NCI-H82 (cell line): ENCODE measurements at places on chromosomes 16 and 17.

GRCh38 chr16:88329726-88330700 lies 52.7 kb upstream of the ZNF469 start:
- DNase-seq, result no peak

DNA sequence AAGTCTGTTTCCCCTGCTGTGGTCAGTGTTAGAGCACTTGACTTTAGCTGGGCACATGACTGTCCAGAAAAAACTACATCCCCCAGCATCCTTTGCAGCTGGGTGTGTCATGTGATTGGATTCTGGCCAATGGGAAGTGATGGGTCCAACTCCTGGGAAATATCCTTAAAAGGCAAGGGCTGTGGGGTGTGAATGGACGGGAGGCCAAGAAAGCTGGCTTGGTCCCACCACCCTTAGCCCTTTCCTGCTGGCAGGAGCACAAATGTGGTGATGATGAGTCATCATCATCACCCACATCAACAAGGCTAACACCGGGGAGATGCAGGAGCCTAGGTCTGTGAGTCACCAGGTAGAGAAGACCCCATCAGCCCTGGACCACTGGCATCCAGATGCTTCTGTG lies 341.7 kb downstream of the C16orf95 start:
- peak; percentile 44 for DNase-seq

- no peak for DNase-seq
Measured at GRCh38 chr16:580946-581498, 8.8 kb upstream of the RAB40C start.

- DNase-seq, result peak; percentile 69
Measured at GRCh38 chr17:731644-732066, 741 bp upstream of the TLCD3A start.

GRCh38 chr17:43003542-43004172 lies 2.9 kb upstream of the IFI35 start:
- peak; percentile 56 for DNase-seq

DNA sequence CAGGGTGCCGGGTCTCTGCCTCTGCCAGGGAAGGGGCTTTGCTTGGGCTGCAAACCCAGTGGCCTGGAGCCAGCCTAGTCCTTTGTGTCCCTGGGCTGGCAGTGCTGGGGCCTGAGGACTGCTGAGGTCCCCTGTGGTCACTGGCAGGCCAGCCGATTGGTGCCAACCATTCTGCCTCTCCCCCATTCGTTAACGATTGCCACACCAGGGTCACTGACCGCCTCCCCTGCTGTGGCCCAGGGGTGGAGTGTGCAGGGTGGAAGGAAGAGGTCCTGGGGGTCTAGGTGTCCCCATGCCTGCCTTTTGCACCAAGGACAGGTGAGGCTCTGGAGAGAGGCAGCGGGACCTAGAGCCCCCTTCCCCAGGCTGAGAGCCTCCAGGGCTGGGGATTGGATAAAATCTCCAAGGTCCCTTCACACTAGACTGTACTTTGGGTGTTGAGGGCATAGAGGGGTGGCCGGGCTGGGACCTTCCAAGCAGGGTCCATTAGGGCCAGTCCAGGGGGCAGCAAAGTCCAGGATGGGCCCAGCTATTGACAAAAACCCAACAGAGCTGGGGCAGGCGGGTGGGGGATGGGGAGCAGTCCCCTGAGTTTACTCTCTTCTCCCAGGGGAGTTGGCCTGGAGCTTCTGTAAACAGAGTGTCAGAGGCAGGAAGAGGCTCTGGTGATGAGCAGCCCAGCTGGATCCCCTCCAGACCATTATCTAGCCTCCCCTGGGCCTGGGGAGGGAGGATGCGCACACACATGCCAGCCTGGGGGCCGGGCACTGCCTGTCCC lies 1.1 kb downstream of the VASN start:
- peak; percentile 89 for DNase-seq

GRCh38 chr16:68519225-68519745 lies 19.8 kb upstream of the ZFP90 start:
- DNase-seq, result no peak

DNA sequence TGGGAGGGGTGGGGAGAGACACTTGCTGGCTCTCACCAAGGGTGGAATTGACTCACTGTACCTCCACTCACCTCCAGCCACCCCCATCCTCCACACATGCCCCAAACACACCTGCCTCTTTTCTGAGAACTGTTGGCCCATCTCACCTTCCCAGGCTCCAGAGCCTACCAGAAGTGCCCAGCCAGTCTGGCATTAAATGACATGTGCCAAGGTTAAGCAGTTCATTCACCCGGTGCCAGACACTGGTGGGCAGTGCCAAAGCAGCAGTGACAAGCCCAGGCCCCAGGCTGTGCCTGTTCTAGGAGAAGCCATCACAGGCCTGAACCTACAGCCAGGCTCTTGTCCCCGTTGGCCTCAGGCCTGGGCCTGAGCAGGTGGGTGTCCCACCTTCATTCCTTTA lies 11.2 kb downstream of the MVP start:
- DNase-seq, result no peak

- peak; percentile 92 for DNase-seq
Measured at GRCh38 chr17:72863526-72864211, 228.8 kb downstream of the SLC39A11 start.

GRCh38 chr16:90020260-90020837 lies 1.1 kb upstream of the DBNDD1 start:
- DNase-seq, result no peak

GRCh38 chr17:73539166-73539565 lies 105.1 kb downstream of the SDK2 start:
- DNase-seq, result peak; percentile 75

DNA sequence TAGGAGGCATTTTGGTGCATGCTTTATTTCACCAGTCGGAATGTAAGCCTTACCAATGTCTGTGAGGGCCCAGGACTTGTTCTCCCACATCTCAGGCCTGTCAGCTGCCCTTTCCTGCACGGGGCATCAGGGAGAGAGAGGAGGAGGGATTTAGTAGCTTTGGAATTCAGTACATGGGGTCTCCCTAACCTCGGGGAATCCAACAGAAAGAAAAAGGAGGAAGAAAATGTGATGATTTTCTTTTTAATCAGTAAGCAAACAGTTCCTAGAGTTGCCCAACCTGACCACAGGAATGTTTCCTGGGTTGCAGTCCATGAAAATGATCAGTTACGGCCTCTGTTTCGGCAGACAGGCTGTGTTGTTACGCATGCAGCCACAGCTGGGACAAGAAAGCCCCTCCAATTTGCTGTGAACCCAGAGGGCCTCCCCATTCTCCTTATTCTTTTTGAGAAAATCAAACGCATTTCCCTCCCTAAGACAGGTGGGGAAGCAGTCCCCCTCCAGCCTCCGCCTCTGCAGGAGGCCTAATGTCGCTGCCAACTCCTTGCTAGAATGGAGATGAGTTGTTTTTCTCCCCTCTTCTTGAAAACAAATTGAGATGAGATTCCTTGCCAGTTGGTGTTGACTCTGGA lies 53.1 kb upstream of the TANGO6 start:
- DNase-seq, result no peak

- no peak for DNase-seq
Measured at GRCh38 chr17:44736551-44737240, 22.1 kb upstream of the ADAM11 start.

- DNase-seq, result no peak
Measured at GRCh38 chr16:12229759-12230594, 253.4 kb downstream of the SNX29 start.

GRCh38 chr17:3911271-3912053 lies 4.8 kb downstream of the P2RX1 start:
- peak; percentile 90 for DNase-seq
